ENCODE measurements at places on chromosomes 12 and 14.

DNA sequence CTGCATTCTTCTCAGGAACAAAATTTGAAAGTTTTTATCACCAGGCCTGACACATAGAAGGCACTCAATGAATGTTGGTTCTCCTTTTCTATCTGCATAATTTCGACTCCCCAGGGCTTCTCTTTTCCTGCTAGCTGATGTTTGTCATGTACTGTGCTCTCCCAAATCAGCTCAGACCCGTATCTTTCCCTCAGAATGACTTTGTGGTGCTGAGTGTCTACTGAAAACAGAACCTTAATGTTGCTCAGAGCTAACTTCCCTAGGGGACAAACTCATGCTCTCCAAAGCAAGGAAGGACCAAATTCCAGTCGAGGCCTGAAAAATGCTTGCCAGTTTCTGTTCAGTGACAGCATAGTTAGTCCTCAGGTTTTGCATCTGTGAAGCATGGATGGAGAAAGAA lies 1.9 kb downstream of the ARHGDIB start:
- DNase-seq: no peak

DNA sequence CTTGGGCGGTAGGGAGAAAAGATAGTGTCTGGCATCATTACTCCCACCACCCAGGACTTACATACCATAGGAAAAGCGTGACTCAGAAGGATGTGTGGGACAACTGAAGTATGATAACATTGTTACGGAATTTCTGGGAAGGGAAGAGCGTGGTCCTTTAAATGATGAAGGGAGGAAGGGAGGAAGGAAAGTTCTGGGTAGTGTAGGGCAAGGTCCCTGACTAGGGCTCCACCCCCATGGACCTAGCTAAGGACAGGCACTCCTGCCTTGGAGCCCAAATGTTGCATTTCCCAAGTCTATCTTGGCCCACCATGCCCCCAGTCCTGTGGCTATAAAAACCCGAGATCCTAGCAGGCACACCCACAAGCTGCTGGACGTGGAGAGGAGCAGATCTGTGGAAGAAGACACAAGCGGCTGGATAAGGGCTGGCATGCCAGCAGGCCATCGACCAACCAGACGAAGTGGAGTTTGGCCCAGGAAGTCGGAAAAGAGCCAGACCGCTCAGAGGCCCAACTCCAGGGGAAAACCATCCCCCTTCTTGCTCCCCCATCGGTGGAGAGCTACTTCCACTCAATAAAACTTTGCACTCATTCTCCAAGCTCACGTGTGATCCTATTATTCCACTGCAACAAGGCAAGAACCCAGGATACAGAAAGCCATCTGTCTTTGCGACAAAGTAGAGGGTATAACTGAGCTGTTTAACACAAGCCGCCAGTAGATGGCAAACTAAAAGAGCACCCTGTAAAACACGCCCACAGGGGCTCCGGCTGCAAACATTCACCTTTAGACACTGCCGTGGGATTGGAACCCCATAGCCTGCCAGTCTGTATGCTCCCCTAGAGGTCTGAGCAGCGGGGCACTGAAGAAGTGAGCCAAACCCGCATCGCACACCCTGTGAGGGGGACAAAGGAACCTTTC lies 23.0 kb upstream of the RAB21 start:
- DNase-seq: peak; percentile 32

- no peak for DNase-seq
These were observed 12.3 kb upstream of the CALM1 start for GRCh38 chr14:90384543-90384911.

GRCh38 chr14:102579696-102580549 lies 12.5 kb upstream of the RCOR1 start:
- DNase-seq: peak; percentile 67

DNA sequence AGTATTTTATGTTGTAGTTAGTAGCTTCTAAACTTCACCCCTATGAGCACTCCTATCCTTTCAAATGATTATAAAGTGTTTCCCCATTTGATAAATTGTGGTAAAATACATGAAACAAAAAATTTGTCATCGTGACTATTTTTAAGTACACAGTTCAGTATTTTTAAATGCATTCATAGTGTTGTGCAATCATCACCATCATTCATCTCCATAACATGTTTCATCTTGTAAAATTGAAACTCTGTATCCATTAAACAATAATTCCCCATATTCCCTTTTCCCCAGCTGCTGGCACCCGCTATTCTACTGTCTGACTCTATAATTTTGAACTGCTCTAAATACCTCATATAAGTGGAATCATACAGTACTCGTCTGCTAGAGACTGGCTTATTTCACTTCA lies 52.5 kb downstream of the ATP23 start:
- DNase-seq: no peak

DNA sequence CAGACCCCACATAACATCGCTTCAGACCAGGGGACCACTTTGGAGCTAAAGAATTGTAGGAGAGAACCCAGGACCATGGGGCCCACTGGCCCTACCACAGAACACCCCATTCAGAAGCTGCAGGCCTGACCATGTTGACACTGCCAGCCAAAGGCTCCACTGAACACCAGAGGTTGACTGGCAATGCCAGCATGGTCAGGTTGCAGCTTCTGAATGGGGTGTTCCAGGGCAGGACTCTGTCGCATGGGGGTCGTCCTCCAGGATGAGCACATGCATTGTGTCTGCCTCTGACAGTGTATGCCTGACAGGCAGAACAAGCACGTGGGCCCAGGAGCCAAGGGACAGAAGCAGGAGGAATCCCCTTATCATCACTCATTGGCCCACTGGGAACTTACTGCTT lies 34.1 kb downstream of the DIO3 start:
- DNase-seq: no peak

- no peak for DNase-seq
These were observed 11.1 kb downstream of the RASSF3 start for GRCh38 chr12:64621257-64621942.

GRCh38 chr14:54342806-54343205 lies 54.0 kb upstream of the CDKN3 start:
- DNase-seq: no peak

DNA sequence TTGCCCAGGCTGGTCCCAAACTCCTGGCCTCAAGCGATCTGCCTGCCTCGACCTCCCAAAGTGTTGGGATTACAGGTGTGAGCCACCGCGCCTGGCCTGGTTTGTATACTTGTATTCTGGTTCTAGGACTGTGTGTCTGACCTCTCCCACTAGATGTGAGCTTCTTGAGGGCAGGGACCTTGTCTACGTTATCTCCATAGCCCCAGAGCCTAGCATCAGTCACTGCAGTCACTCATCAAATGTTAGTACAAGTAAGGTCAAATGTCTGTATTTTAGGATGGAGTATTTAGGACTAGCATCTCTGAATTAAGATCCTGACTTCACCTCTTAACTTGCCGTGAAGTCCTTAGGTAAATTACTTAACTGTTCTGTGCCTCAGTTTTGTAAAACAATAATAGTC lies 2.9 kb downstream of the RILPL2 start:
- no peak for DNase-seq

GRCh38 chr14:75972801-75973421 lies 8.9 kb downstream of the TGFB3 start:
- DNase-seq: no peak

- peak; percentile 34 for DNase-seq
These were observed 8.9 kb upstream of the LTA4H start for GRCh38 chr12:96044017-96044942.

- no peak for DNase-seq
These were observed 85.4 kb downstream of the ZFP36L1 start for GRCh38 chr14:68707482-68707881.

DNA sequence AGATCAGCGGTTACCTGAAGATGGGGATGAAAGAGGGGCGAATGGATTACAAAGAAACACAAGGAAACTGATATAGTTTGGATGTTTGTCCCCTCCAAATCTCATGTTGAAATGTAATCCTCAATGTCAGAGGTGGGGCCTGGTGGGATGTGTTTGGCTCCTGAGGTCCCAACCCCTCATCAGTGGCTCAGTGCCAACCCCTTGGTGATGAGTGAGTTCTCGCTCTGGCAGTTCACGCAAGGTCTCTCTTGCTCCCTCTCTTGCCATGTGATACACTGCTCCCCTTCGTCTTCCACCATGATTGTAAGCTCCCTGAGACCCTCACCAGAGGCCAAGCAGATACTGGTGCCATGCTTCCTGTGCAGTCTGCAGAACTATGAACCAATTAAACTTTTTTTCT lies 28.0 kb downstream of the ITGA7 start:
- DNase-seq: no peak

- peak; percentile 32 for DNase-seq
These were observed 9.3 kb downstream of the KRAS start for GRCh38 chr12:25241167-25242020.

GRCh38 chr12:106131676-106132075 lies 7.1 kb downstream of the NUAK1 start:
- DNase-seq: peak; percentile 65

DNA sequence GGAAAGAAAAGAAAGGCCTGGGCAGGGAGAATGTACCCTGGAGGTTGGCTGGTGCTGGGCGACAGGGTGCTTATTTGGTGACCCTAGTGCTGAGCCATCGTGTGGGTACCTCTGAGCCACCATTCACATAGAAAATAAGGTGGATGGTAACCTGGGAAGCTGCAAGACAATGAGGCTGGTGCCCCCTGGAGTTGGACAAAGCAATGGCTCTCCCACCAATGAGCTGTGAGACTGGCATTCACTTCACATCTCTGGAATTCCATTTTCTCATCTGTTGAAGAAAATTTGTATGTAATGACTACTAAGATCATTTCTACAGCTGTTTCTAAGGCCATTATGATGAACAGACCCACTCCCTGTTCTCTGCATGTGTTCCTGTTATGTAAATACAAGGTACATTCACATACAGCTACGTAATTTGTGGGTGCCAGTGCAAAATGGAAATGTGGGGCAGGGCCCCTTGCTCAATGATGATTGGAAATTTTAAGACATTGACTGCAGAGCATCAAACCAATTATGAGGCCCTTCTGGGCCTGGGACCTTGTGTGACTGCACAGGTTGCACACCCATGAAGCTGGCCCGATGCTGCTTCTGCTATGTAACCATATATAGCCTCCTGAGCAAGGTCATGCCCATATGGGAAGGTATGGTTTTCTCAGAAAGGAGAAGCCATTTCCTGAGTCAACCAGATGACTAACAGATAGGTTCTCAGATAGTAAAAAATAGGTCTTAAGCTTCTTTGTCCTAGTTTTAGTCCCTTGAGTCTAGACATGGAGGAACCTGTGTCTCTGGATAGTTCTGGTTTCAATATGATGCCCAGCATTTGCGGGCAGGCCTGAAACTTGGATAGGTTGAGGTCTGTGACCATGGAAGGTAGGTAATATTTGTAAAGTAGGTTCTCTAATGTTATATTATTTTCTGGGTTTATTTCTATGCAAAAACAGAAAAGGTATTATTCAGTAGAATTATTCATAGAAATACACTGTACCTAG lies 63.4 kb upstream of the IGF1 start:
- DNase-seq: no peak

GRCh38 chr12:29054858-29055663 lies 94.0 kb upstream of the FAR2 start:
- no peak for DNase-seq

DNA sequence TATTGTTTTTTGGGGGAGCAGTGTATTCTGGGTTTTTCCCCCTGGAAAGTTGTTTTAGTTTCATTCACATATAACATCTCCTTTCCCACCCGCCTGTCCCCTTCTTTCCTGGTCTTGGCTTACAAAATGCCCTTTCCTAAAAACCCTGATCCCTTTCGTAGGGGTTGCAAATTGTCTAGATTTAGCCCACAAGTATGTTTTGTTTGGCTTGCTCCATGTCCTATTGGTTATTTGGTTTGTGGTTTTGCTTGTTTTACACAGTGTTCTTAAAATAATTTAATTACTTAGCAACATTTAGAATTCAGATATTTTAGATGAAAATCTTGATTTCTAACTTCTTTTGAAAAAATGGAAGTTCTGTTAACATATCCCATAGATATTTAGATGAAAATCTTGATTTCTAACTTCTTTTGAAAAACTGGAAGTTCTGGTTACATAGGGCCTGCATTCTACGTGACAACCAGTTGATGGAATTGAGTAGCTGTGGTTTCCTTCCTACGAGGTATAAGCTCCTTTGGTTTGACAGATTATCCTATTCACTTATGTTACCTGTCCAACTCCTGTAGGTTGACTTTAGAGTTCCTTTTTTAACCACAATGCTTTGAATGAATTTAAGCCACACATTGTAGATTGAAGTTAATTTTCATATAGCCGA lies 89.2 kb upstream of the TMEM263 start:
- DNase-seq: no peak

GRCh38 chr12:105930557-105931503 lies 207.9 kb downstream of the NUAK1 start:
- DNase-seq: no peak

- peak; percentile 39 for DNase-seq
These were observed 91.3 kb downstream of the KCNA5 start for GRCh38 chr12:5134861-5135525.

- DNase-seq: no peak
These were observed 37.5 kb downstream of the ZFHX2 start for GRCh38 chr14:23513818-23514643.

DNA sequence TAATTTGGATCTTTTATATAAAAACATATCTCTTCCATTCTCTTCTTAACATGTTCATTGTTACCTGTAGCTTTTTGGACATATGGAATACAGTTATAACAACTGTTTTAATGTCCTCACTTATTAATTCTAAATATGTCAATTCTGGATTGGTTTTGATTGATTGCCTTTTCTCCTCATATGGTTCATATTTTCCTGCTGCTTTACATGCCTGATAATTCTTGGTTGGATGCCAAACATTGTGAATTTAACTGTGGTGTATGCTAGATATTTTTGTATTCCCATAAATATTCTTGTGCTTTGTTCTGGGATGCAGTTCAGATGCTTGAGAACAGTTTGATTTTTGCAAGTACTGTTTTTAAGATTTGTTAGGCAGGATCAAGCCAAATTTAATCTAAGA lies 10.8 kb downstream of the C14orf132 start:
- peak; percentile 24 for DNase-seq

- DNase-seq: no peak
These were observed 15.2 kb upstream of the TUBA1B start for GRCh38 chr12:49146406-49146805.

DNA sequence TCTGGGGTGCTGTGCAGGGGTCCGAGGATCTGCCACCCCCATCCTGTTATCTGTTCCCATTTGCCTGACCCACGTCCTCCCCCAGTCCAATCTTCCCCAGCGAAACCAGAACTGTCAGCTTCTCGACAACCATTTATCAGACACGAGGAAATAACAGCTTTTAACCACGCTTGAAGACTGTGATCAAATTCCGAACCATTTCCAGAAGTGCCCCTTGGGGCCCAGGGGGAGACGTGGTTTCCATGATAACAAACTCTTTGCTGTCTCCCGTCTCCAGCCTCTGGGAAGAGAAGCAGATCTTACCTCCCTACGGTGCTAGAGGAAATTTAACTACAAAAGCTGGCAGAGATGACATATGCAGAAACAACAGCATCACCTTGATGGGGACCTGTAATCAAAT lies 35.1 kb upstream of the SRRM4 start:
- DNase-seq: no peak

Measured in fibroblast of skin of left quadriceps (primary cell).